ENCODE measurements at places on chromosomes 6 and 20.

DNA sequence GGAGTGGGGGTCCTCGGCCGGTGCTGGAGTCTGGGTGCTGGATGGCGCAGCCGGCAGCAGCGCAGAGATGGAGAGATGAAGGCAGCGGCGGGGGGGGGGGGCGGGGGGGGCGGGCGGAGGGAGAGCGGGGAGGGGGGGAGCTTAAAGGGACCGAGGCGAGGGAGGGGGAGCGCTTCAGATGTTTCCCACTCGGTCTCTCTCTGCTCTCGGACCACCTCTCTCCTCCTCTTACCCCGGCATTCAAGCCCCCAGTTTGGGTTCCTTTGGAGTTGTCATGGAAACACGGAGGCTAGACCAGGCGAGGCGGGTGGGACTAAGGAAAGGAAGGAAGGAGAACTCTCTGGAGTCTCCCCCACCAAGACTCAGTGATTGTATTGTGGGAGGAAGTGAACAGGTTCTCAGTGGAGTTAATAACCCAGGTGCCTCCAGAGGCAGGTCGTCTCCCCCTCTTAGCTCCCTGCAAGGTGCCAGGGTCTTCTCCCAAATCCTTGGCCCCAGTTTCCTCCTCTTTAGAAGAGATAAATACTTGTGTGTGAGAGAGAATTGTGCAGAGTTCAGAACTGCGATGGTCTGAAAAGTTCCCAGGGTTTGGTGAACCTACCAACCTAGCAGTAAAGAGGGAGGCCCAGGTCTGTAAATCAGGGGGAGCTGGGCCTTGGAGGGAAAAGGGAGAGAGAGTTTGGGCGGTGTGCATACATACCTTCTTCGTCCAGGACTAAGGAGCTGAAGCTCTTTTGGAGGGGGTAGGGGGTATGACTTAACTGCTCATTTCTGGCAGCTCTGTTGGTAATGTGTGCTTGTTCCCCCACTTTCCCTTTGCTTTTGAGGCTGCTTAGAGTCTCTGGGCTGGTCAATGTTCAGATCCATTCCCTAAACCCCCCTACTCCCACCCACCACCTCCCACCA, at the start of gene PRRT1:
TSS of gene PRRT1 (minus strand) at position 77 of the 906 bp plus-strand sequence. CDS start 112 bp downstream, outside the sequence.
- DNase-seq, result peak; percentile 52

- DNase-seq, result no peak
Observed at GRCh38 chr6:151044465-151045441, 179.3 kb downstream of the MTHFD1L start.

GRCh38 chr20:38229376-38230252, 30.9 kb downstream of the KIAA1755 start:
- DNase-seq, result no peak

- DNase-seq, result peak; percentile 68
Observed at GRCh38 chr20:63911176-63911575, 16.2 kb downstream of the DNAJC5 start.

DNA sequence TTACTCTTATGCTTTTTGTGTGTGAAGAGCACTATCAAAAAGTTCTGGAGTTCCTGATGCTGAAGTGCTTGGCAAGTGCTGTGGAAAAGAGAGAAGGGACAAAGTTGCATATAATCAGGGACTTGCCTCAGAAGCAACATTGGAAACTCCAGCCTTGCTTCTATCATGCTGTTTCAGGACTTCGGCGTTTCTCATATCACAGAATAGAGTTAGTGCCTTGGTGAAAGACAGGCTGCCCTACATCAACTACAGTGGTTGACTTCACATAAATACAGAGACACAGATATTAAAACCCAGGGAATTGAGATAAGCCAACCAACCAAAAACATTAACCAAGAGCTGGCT, 36.2 kb upstream of the CDKAL1 start:
- no peak for DNase-seq

DNA sequence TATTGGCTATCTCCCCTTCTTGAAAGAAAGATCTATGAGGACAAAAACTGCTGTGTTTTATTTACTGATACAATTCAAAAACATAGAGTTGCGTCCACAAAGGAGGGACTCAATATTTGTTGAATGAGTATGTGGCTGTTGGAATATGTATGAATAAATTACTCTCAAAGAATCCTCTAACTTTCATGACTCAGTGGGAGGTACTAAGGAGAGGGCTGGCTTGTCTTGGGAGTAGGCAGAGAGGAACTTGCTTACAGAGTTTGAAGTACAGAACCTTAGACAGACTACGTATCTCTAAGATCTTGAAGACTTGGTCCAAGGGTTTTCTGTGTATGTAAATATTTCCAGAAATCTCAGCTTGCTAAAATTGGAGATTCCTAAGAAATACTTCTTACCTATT, 504.0 kb upstream of the PTCHD4 start:
- DNase-seq, result no peak

- no peak for DNase-seq
Observed at GRCh38 chr6:155519176-155519738, 63.6 kb upstream of the NOX3 start.

Data from Ammon's horn (tissue), 1 donor.